ENCODE measurements at places on chromosomes 12 and 14.
A peak's percentile ranks its signal among the peaks of the same experiment; 100 is the strongest.

GRCh38 chr14:43407706-43408105 is 1099.4 kb downstream of the FSCB start:
- DNase-seq, result no peak

DNA sequence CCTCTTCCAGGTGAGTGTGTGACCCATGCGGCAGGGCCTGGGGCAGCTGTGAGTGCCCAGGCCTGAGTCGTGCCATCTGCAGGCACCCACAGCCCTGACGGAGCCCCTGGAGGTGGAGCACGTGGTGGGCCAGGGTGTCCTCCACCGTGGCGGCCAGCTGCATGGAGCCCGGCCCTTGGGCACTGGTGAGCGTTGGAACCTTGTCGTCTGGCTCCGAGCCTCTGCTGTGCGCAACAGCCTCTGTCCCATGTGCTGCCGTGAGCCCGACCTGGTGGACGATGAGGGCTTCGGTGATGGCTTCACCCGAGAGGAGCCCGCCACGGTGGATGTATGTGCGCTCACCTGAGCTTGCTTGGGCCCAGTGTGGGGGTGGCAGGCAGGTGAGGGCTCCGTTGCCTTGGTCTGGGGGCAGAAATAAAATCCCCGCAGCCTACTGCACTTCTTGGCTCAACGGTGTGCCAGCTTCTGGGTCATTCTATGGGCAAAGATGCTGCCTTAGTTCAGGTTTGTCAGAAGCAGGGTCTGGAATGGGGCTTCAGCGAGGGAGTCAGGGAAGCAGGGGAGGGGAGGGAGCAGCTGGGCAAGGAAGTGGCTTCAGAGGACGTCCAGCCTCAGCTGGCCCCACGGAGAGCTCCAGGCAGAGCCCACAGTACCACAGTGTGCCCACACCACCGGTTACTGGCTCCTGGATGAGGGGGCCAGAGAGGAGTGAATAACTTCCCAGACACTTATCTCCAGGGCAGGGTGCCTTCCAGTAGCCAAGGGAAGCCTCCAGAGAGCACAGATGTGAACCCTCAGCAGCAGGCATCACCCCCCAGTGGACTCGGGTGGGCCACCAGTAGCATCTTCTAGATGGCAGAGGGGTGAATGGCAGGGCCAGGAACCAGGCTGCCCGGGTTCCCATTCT is 1.2 kb upstream of the ARL6IP4 start:
- no peak for DNase-seq

- peak; percentile 26 for DNase-seq
These were observed 32.8 kb upstream of the KLHL42 start for GRCh38 chr12:27747111-27747820.

- no peak for DNase-seq
These were observed 3.1 kb upstream of the PNMA1 start for GRCh38 chr14:73717266-73717665.

- peak; percentile 72 for DNase-seq
These were observed 420.1 kb downstream of the FUT8 start for GRCh38 chr14:65832431-65833266.

- peak; percentile 77 for DNase-seq
These were observed 197.0 kb downstream of the DAD1 start for GRCh38 chr14:22391908-22392565.

GRCh38 chr14:32710231-32710671 is 228.4 kb upstream of the NPAS3 start:
- no peak for DNase-seq

DNA sequence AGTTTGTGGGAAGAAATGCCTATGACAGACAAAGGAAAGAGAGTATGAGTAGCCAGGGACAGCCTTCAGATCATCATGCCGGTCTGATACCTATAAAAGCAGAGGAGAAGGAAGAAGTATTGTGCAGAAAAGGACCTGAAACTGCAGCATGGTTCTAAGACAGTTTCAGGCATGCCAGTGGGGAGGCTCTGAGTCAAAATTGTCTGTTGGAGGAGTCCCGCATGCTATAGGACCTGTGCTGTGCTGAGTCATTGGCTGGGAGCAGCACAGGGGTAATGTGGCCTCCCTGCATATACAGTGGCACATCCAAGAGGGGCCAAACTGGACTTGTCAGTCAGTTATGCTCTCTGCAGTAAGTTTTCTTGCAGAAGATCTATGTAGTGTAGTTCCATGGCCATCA is 40.7 kb downstream of the NEUROD4 start:
- DNase-seq, result no peak

DNA sequence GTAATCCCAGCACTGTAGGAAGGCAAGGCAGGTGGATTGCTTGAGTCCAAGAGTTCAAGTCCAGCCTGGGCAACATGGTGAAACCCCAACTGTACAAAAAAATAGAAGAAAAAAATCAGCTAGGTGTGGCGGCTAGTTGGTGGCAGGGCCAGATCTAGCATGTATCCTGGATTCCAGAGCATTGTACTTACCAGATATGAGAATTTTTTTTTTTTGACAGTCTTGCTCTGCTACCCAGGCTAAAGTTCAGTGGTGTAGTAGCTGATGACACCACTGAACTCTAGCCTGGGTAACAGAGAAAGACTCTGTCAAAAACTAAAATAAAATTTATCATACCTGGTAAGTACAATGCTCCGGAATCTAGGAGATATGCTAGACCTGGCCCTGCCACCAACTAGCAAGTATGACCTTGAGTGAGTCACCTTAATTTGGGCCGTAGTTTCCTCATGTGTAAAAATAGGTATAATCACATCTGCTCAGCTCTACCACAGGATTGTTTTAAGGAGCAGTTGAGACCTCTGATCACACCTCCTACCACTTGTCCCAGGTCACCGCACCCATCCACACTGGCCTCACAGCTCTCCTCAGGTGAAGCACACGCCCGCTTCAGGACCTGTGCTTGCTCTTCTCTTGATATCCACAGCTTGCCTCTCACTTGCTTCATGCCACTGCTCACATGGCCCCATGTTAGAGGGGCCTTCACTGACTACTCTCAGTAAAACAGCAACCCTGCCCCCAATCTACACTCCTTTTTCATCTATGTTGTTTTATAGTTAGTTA is 140.2 kb downstream of the STXBP6 start:
- no peak for DNase-seq
